ENCODE measurements at places on chromosomes 1 and 21. TPM values are rescaled to one million over a fixed set of nuclear protein-coding genes. Genes with fewer than 3 reads are reported as not detected.

The TMEM52 gene
- 76.3 TPM for polyA plus RNA-seq

The DENND2C gene
- 6.0 TPM for polyA plus RNA-seq

The TSHB gene
- polyA plus RNA-seq = not detected

DNA sequence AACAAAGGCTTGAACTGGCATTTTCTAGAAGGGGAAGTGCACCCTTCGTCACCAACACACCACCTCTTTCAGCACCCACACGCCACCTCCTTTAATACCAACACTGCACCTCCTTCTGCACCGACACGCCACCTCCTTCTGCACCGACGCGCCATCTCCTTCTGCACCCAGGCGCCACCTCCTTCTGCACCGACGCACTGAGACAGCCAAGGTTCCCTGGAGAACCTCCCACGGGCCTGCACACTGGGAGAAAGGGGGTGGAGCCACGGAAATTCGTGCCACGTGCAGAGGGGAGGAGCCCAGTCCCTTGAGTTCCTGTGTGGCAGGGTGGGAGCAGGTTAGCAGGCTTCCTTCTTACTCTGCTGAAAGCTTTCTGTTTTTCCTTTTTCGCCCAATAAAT lies 327.9 kb upstream of the C1orf174 start:
- DNase-seq = no peak

- no peak for DNase-seq
Observed at GRCh38 chr1:68119445-68119844, 69.0 kb upstream of the DIRAS3 start.

DNA sequence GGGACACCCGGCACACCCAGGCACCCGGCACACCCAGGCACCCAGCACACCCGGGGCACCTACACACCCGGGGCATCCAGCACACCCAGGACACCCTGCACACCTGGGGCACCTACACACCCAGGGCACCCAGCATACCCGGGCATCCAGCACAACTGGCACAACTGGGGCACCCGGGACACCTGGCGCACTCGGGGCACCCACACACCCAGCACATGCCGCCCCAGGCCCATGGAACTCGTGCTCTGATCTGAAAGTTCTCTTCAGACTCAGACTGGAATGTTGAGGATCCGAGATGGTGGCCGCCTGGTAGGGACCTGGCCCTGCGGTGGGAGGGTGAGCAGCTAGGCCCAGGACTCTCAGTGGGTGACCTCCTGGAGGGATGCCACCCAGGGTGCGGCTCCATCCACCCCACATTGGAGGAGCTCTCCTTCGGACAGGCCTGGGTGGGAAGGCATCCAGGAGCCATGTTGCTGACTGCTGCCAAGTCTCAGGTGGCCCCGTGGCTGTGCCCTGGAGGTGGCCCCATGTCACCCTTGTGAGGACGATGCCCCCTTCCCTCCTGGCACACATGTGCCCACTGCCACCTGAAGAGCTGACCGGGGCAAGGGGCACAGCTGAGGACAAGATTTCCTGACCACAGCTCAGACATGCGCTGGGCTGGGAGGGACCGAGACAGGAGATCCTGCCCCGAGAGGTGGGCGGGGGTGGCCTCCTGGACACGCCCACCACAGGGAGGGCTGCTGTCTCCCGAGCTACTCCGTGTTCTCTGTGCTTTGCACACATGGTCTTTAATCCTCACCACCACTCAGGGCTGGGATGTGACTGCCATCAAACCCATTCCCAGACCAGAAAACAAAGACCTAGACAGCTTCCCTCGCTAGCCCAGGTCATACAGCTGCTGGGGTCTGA lies 37.0 kb downstream of the UBE2G2 start:
- no peak for DNase-seq

GRCh38 chr1:84753516-84754385 lies 63.5 kb upstream of the SSX2IP start:
- peak; percentile 73 for DNase-seq

DNA sequence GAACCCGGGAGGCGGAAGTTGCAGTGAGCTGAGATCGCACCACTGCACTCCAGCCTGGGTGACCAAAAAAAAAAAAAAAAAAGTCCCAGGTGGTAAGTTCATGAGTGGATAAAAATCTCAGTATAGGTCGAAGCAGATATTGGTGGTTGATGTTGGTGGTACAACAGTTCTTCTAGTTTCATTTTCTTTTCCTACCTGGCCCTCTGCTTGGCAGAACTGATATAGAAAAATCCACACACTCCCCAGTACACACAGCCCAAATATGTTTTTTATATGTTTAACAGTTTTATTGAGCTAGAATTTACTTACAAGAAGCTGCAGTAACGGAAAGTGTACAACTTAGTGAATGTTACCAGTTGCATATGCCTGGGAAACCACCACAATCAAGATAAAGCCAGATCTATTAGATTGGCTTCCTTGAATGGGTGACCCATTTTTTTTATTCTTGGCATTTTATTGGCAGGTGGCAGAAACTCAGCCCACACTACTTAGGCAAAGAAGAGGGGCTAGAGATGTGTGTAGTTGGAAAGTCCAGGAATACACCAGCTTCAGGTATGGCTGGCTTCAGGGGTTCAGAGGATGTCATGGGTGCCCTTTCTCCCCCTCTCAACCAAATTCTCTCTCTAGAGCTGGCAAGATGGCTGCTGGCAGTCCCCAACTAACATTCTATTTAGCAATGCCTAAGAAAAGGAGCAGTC lies 118.3 kb upstream of the SLC25A33 start:
- DNase-seq = no peak

- DNase-seq = no peak
Observed at GRCh38 chr1:21308330-21308729, 18.1 kb upstream of the ECE1 start.

Measured in muscle of back (tissue), 13 donors.